ENCODE measurements at places on chromosomes 5 and 9.
A peak's percentile ranks its signal among the peaks of the same experiment; 100 is the strongest.

DNA sequence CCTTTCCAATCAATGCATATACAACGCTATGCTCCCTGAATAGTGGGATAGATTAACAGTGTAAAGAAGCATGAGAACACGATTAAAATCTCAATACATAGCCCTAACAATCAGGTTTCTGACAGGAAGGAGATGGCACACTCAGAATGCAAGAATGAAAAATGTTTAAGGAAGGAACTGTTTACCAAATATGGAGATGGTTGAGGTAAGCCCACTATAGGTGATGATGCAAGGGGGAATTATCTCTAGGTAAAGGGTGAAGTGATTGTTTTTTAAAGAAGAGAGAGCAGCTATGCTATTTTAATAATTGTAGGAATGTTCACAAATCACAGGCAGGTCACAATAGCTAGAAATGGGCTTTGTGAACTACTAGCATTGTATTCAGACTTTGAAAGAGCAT lies 302.4 kb downstream of the CHSY3 start:
- no peak for DNase-seq

GRCh38 chr5:139985733-139986132 lies 57.4 kb downstream of the NRG2 start:
- no peak for DNase-seq

DNA sequence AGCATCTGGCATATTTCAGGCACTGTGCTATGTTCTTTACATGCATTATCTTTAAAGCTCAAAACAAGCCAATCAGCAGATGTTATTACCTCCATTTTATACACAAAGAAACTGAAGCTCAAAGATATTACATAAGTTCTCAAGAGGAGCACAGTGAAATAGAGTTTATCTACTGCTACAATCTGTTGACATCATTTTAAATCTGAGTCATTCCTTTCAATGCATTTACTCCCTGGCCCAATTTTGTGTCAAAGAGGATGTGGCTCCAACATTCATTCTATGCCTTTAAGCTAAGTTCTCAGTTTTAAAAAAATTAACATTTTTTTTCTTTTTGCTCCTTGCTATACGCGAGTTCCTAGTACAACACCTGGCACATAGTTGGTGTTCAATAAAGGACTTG lies 486.3 kb upstream of the ZNF462 start:
- no peak for DNase-seq

DNA sequence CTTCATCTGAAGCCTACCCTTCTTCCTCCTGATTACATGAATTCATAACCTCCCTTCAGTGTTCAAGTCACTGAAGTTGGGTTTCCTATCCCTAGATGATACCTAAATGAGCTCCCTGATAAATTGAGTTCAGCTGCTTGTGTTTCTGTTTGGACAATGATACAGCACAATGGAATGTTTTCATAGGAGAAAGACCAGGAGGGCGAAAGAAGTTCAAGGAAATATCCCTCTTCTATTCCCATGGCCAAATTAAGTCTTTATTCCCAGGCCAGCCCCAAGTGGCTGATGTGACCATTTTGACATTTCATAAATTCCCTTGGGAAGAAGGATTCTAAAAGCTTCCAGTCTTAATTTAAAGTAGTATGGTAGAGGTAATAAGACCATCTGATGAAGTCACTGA lies 555.8 kb upstream of the CLINT1 start:
- DNase-seq: no peak

GRCh38 chr5:169148138-169148740 lies 152.7 kb downstream of the SLIT3 start:
- DNase-seq: no peak

DNA sequence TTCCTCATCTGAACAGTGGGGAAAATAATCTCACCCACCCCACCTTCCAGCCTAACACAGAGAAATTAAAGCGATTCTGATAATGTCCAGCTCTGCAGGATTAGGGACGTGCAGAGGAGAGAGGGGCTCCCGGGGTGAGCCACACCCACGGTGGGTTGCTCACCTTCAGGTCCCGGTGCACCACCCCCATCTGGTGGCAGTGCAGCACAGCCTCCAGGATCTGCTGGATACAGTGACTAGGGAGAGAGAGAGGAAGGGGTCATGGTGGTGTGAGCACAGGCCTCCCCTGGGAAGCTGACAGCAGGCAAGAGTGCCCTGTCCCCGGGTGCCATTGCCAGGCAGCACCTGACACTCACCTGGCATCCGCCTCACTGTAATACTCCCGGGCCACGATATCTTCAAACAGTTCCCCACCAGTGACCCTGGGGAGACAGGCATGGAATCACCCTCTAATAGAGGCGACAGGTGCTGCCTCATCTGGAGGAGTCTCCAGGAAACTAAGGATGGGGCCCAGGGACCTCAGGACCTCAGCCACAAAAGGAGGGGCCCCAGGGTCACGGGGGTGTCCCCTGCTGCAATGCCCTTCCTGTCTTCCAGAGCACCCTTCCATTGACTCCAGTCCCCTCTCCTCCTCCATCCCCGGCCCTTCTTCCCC lies 33.0 kb downstream of the CAMK2A start:
- DNase-seq: no peak

DNA sequence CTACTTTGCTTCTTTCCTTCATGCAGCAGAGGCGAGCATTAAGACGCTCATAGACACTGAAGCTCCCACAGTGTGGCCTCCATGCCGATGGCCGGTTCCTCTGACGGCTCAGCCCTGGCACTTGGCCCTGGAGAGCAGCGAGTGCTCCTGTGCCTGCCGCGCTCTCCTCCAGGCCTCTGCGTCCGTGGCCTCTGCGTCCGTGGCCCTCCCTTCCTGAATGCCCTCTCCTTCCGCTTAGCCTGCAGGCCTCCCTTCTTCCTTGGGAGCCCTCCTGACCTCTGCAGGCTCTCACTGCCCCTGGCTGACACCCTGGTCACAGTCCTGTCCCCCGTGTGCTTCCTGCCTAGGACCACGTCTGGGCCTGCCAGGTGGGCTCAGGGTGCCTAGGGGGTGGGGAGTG lies 92.8 kb downstream of the ZNF354C start:
- no peak for DNase-seq

DNA sequence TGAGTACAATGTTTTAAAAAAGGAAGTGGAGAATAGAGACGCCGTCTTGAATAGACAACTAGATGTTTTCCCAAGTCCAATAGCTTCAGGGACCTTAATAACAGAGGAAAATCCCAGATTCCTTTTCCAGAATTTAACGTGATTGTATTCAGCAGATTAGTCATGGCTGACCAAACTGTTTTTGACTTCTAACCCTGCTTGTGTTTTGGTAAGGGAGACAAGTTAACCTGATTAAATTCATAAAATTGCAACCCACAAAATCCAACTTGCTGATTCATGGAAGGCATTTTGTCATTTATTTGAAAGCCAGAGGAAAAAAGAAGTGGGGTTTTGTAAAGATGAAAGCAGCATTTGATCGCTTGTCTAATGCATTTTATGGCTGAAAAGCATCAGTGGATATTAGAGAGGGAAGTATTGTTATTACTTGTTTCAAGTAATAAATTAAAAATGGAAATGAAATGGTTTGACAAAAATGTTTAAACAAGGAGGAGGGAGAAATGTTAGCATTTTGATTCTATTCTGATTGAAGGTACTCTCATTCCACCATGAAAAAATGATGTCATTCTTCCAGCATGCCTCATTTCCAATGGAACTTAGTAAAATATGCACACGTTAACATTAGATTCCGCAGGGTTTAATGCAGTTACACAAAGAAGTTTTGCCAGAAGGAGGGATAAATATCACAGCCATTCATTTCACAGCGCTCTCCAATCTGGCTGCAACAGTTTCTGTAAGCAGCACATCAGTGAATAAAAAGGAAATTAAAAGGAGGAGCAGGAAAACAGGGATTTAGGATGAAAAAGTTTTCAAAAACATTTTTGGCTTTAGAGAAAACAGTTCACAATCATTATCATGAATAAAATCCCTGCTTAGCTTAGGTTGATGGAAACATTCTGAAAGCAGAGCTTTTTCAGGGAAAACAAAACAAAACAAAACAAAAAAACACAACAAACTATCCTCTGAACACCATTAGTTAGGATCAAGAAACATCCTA lies 314.7 kb downstream of the PRR16 start:
- DNase-seq: no peak

GRCh38 chr9:73121375-73121935 lies 30.2 kb upstream of the ANXA1 start:
- DNase-seq: no peak

- no peak for DNase-seq
These were observed 188.7 kb upstream of the MSX2 start for GRCh38 chr5:174535669-174536068.

- no peak for DNase-seq
These were observed 138.8 kb upstream of the RETREG1 start for GRCh38 chr5:16755641-16756040.

DNA sequence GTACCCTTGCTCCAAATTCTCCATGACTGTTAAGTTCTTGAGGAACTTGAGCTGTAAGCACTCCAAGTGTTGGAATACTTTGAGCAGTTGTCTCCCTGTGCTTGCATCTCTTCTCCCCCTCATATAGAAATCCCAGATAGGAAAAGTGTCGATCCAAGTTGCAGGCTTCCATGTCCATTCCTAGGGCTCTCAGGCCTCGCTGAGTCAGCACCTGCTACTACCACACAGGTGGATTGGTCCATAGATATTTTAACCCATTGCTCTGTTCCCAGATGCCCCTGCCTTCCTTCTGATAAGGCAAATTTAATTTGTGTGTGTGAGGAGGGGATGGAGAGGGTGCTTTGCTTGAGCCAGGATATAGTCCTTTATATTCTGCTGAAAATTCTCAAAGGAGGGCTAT lies 95.8 kb downstream of the PIP5K1B start:
- DNase-seq: no peak

- DNase-seq: peak; percentile 68
These were observed 76.7 kb downstream of the ARSB start for GRCh38 chr5:78908173-78909061.

All from Kasumi-1 (cell line).